Right forelimb (tissue), 1 donor: ENCODE measurements at places on chromosomes 12 and 14.
A peak's percentile ranks its signal among the peaks of the same experiment; 100 is the strongest.

GRCh38 chr12:21823581-21823980, 49.1 kb upstream of the KCNJ8 start:
- no peak for DNase-seq

GRCh38 chr12:81615026-81615588, 144.0 kb downstream of the PPFIA2 start:
- DNase-seq = no peak

DNA sequence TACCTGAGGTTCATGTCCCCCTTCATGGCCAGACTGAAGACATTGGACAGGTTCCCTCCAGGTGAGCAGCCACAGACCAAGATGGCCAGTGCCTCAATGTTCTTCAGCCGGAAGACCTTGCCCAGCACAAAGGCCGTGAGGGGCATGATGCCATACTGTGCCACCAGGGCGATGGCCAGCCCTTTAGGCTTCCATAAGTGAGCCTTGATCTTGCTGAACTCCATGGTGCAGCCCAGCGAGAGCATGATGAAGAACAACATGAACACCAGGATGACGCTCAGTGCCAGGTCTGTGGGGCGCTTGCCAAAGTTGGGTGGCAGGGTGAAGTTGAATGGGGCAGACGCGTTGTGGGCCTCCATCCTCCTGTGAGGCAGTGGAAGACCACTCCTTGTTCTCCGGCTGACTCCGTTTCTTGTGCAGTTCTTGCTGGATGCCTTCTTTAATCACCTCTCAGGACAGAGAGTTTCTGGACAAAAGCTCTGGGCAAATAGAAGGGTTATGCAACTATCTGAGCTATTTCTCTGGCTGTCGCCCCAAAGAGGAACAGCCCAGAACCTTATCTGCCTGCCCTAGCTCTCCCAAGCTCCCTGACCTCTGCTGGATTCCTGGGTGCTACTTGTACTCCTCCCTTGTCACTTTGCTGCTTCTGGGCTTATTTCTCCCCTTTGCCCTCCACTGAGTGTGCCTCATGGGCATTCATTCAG, at the start of gene SLC10A1:
SLC10A1 (minus strand) TSS at position 445 of the 704 bp plus-strand sequence; CDS start at position 359, 86 bp downstream.
- DNase-seq = no peak

GRCh38 chr12:104049903-104050356, at the start of gene GLT8D2:
GLT8D2 (minus strand) TSS chr12:104050187; CDS start chr12:104019648, 30,539 bp downstream.
- DNase-seq = peak; percentile 86

DNA sequence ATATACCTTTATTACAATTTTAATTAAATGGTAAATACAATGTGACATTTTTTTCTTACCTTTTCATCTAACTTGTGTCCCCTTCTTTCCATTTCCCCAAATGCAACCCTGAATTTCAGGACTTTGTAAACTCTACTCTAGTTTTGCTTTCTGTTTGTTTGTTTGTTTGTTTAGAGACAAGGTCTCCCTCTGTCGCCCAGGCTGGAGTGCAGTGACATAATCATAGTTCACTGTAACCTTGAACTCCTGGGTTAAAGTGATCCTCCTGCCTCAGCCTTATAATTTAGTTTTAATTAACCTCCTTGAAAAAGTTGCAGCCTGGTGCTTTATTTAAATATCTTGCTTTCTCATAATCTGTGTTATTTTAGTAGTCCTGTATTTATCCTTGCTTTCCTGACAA, 59.0 kb upstream of the MON2 start:
- no peak for DNase-seq
